NCI-H2107 (cell line): ENCODE measurements at places on chromosomes 5 and 9.

- no peak for DNase-seq
Measured at GRCh38 chr5:143713047-143714003, 98.6 kb upstream of the HMHB1 start.

GRCh38 chr5:167339205-167339604, 952.2 kb upstream of the WWC1 start:
- no peak for DNase-seq

GRCh38 chr9:90423661-90424193, 218.9 kb downstream of the DIRAS2 start:
- DNase-seq, result no peak

- DNase-seq, result no peak
Measured at GRCh38 chr5:20340126-20340525, 352.1 kb upstream of the CDH18 start.

DNA sequence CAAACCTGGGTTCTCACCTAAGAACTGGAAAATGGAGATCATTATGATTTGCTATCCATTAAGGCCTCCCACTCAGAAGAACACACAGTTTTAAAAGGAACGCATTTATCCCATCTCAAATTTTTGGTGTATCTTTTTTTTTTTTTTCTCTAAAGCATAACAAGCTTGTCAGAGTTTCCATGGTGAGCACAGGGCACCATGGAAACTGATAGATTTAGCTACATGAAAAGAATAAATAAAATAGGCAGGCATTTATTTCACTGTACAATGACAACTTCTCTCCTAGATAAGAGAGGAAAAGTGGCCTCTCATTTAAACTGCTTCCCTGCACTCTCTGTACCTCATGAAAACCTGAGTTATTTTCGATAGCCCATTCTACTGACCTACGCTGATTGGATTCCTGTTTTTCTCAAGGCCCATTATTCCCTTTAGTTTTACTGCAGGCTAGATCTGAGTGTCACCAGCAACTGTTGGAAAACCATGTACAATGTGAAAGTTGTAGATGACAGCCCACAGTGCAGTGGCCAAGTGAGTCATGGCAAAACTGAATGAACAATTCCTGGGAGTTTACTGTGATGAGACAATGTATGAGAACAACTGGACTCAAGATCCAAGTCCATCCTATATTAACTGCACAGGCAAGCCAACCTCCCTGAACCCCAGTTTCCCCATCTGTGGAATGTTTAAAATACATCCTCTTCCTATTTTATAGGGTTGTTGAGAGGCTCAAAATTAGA, 4.3 kb upstream of the GDA start:
- no peak for DNase-seq

DNA sequence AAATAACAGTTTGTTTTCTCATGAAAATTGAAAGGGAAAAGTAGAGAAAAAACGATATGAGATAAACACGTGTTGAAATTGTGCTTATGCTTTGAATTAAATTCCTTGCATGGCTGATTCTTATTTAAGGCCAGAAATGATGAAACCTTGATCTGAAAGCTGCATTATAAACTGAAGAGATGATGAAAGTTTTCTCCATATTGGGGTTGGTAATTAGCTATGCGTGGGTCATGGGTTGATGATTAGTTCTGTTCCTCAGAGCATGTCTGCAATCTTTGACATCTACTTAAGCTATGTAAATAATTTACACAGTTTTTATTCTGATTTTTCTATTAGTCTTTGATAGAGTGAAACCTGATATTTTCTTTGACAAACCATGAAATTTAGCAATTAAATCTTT, 264.1 kb downstream of the CD180 start:
- no peak for DNase-seq

GRCh38 chr5:173490681-173491080, 125.8 kb downstream of the BOD1 start:
- DNase-seq, result no peak

- no peak for DNase-seq
Measured at GRCh38 chr5:148864113-148864841, 37.9 kb downstream of the ADRB2 start.

GRCh38 chr5:160419458-160420330, 813 bp upstream of the SLU7 start:
- DNase-seq, result no peak

GRCh38 chr5:143890487-143890886, 78.5 kb downstream of the HMHB1 start:
- DNase-seq, result no peak
